T-cell (primary cell): ENCODE measurements at places on chromosomes 2 and 18.
A peak's percentile ranks its signal among the peaks of the same experiment; 100 is the strongest.

DNA sequence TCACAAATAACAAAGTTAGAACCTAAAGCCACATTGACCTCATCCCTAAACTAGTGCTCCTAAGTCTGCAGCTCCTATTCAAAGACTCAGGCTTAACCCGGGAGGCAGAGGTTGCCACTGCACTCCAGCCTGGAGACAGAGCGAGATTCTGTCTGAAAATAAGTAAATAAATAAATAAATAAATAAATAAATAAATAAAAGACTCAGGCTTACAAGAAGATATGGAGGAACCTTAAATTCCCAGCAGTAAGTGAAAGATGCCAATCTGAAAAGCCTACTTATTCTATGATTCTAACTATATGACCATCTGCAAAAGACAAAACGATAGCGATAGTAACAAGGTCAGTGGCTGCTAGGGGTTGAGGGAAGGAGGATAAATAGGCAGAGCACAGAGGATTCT lies 101.7 kb downstream of the DDX1 start:
- DNase-seq = no peak

GRCh38 chr2:238866656-238867277 lies 18.9 kb downstream of the TWIST2 start:
- no peak for DNase-seq

DNA sequence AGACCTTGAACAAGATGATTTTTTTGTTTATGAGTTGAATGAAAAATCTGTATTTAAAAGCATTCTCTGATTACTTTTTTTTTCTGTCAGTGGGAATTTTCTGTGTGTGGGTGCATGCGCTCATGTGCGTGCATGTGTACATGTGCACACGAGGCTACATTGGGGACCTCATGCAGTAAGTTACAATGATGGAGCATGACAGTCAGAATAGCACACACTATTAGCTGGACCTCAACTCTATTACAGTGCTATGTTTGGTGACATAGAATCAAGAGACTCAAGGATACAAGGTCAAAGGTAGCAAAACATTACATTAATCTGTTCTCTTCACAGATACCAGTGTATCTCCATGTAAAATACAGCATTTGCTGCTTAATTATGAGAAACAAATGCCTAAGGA lies 276.8 kb upstream of the FIGN start:
- no peak for DNase-seq

DNA sequence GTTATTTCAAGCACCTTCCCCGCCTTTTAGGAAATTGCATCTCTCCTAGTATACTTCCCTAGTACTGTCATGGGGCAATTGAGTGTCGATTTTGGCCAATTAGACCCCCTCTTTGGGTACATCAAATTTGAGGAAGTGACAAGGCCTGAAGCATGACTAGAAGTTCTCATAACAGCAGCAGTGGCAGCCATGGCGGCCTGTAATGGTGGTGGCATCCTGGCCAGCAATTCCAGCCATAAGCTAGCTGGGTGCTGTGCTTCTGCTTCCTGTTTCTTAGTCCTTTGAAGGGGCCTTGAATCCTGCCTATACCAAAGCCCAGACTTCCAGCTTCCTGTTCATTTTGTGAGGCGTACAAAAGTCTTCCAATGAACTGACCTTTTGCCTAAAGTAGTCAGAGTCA lies 523.1 kb downstream of the PLCL1 start:
- DNase-seq = no peak

GRCh38 chr2:68506170-68506569 lies 38.8 kb downstream of the APLF start:
- DNase-seq = no peak

- DNase-seq = no peak
Observed at GRCh38 chr2:97953853-97954252, 41.9 kb downstream of the TMEM131 start.

DNA sequence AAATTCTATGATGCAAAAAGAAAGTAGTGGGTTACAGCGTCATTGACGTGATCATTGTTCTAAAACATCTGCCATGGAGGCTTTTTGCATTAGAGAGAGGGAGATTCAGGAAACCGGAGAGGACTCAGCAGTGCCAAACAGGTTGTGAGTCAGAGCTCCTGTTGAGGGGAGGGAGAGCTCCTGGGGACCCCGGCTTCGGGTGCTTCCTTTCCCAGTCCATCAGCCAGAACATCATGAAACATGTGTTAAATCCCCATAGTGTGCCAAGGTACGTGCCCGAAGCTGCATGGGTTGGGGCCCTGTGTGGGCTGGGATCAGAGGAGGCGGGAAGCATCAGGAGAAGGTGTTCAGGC lies 791 bp upstream of the CYRIA start:
- no peak for DNase-seq

DNA sequence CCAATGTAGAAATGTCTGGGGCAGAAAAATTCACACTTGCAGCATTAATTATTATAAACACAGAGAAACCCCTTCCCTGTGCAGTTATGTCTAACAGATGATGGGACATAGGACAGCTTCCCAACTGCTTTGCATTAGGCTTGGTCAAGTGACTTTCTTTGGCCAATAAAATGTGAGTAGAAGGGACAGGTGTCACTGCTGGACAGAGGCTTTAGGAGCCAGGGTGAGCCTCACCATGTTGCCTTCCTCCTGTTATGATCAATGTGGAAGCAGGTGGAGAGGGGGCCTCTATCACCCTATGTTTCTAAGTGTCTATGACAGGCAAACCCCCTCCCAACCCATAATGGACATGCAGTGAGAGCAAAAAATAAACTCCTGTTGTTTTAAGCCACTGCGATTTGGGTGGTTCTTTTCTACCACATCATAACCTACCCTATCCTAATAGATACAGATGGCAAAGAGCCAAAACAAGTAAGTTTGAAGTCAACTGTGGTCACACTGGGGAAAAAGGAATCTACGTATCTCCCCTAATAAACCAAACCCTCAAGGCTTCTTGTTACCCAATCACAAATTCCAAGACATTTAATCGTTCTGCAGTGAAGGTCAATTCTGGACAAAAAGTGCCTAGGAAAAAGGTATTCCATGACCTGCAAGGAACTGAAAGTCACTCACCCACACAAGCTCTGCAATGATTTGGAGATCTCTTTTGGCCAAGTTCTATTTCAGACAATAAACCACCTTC lies 28.6 kb upstream of the POU3F3 start:
- no peak for DNase-seq

DNA sequence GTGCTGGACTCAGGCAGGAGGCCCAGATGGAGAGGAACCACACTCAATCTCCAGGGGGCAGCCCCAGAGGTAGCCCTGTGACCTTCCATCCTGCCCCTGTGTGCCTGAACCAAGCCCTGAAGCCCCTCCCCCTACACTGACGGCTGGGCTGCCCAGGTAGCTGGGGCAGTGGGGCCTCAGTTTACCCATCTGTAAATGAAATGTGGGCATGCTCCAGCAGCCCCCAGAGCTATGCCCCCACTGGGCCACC lies 15.8 kb downstream of the CROCC2 start:
- no peak for DNase-seq

GRCh38 chr18:76453057-76453561 lies 41.9 kb downstream of the ZNF516 start:
- DNase-seq = no peak

- DNase-seq = no peak
Observed at GRCh38 chr2:159226608-159227385, 59.7 kb downstream of the WDSUB1 start.

- no peak for DNase-seq
Observed at GRCh38 chr18:35923939-35924684, 48.4 kb upstream of the RMP24 start.

DNA sequence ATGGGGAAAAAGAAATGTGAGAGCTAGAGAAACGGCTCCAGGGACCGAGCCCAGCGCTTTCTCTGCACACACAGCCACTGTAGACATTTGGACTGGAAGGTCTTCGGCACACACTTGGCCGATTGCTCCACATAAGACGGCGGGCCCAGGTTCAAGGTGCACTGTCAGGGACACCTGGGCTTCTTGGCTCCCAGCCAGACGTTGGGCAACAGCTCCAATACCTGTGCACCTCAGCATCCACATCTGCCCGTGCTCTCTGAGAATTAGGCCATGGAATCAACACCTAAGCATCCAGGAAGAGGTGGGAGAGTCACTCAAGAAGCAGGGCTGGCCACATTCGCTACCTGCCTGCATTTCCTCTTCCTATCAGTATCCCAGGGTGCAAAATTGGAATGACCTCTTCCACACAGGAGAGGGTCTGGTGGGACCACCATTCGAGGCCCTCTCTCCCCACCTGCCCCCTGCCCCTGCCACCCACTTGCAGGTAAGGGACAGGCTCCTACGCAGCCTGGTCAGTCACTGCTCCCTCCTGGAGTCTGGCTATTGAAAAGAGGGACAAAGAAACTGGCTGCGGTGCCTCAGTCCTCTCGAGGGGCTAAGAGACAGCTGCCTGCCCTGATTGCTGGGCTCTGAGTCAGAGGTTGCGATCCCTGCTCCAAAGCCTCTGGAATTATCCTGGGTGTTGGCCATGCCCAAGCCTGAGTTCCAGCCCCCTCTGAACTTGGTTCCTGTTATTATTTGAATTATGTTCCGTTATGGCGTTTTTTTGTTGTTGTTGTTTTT lies 40.1 kb upstream of the TAF1B start:
- DNase-seq = peak; percentile 17

DNA sequence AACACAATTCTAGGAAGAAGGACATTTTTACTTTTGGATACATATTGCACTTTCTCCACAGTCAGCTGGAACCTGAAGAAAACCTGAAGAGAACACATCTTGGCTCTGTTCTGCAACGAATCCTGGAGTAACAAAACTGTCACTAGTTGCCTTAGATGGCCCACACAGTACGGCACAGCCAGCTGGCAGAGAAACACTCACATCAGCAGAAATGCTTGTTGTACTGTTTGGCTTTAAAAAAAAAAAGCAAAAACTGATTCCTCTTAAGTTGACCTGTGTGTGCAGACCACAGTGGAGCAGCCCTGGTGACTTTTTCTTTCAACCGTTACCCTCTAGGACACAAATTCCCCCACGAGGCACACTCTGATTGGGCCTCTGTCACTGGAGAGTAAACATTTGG lies 152.3 kb upstream of the TWIST2 start:
- no peak for DNase-seq

GRCh38 chr2:106868275-106868674 lies 17.7 kb downstream of the ST6GAL2 start:
- no peak for DNase-seq

DNA sequence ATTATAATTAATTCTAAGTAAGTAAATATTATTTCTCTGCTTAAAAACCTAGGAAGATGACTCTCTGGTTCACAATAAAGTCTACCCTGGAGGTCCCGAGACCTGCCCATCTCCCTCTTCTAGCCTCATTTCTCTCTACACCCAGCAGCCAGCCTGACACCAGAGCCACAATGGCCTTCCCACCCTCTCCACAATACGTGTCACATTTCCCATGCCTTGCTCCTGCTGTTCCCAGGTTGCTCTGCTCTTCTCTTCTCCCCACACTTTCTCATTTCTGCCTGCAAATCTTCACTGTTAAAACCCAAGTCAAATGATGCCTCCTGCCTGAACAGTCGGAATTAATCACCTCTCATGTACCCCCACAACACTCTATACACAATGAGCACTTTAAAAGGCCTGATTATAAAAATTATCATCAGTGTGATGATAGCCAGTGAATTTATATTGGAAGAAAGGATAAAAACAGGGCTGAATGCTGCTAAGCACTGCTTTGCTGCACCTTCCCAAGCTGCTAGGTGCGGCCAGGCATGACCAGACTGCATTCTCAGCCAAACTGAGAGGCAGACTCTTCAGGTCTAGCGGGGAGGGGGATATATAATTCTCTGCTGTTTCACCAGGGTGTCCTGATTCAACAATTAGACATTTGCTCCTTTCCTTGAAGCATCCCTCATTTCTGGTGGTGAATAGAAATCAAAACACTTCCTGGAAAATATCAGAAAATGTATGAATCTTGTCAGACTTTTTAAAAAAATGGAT lies 160.6 kb downstream of the DTNA start:
- no peak for DNase-seq

DNA sequence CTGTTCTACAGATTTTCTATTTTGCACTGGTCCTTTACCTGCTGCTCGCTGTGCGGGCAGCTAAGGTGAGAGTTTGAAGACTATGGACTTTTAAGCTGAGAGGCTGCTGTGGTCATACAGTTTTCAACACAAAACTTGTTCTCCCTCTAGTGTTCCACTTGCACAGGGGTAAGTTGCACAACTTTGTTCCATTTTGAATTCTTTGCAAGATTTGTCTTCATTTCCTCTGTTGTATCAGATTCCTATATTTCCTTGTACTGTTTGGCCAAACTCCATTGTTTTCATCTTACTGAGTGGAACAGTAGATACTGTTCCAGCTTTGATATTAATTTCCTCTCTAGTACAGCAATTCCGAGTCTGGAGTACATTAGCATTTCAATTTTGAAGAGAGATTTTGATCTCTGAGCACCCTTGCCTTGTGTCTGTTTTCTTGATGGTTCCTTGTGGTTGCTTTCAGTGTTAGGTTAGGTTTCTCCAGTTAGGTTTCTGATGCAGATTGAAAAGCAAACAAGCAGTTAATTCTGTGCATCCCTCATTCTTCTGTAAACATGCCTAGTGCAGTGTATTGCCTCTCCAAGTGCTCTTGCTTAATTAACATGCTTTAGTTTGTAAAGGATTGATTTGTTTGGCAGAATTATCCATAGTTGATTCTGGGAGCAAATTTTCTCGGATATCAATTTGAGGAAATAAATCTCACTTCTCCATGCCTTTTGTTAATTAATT lies 188.8 kb downstream of the PTPRM start:
- no peak for DNase-seq

DNA sequence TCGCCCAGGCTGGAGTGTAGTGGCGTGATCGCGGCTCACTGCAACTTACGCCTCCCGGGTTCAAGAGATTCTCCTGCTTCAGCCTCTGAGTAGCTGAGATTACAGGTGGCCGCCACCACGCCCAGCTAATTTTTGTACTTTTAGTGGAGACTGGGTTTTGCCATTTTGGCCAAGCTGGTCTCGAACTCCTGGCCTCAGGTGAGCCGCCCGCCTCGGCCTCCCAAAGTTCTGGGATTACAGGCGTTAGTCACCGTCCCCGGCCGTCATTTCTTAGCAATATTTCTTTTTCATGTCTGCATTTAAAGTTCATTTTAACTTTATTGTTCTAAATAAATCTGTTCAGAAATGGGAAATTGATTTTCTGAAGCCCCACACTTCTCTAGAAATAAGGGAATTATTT lies 597.3 kb upstream of the DDX18 start:
- no peak for DNase-seq

DNA sequence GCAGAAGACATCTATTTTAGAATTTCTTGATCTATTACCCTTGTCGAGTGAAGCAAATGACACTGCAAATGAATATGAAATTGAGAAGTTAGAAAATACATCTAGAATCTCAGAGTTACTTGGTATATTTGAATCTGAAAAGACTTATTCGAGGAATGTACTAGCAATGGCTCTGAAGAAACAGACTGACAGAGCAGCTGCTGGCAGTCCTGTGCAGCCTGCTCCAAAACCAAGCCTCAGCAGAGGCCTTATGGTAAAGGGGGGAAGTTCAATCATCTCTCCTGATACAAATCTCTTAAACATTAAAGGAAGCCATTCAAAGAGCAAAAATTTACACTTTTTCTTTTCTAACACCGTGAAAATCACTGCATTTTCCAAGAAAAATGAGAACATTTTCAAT lies 370.4 kb downstream of the XIRP2 start:
- no peak for DNase-seq

GRCh38 chr2:101696272-101697123 lies 1.0 kb upstream of the MAP4K4 start:
- DNase-seq = no peak
